NCI-H2081 treated with DMSO at 0.1 percent for 48 hours (cell line): ENCODE measurements at places on chromosomes 4 and X.

DNA sequence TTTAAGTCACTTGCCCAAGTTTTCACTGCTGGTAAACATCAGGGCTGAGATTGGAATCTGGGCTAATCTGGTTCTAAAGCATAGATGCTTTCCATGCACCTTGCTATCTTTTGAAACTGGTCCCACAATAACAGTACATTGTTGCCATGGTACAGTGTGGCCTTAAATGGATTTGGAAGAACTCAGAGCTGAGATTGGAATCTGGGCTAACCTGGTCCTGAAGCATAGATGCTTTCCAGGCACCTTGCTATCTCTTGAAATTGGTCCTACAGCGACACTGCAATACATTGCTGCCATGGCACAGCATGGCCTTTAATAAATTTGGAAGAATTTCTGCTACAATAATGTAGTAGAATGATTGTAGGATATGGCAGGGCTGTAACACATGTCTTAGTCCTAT lies 28.6 kb downstream of the DAPP1 start:
- DNase-seq: no peak

GRCh38 chr4:160523231-160523630 lies 1420.4 kb downstream of the RAPGEF2 start:
- DNase-seq: no peak

- DNase-seq: no peak
Observed at GRCh38 chr4:23401572-23401971, 488.3 kb downstream of the PPARGC1A start.

GRCh38 chr4:174380699-174381439 lies 97.2 kb downstream of the CEP44 start:
- no peak for DNase-seq

DNA sequence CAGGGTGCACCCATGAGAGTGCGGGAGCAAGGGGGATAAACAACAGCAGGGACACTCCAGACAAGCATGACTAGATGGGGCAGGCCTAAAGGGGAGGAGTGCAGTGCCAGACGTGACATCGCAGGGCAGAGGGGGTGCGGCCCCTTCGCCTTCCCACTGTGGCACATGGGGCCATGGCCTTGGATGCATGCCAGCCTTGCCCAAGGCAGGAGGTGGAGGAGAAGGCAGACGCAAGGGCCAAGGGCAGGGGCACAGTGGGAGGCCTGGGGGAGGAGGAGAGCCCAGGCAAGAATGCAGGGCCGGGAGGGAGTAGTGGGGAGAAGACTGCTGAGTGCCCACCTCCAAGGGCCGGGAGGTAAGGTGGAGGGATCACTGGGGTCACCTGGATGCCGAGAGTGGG lies 21.6 kb downstream of the PNMA6E start:
- no peak for DNase-seq

GRCh38 chr4:5609306-5610007 lies 98.9 kb downstream of the EVC2 start:
- DNase-seq: no peak

- DNase-seq: no peak
Observed at GRCh38 chrX:675955-676295, 45.3 kb downstream of the SHOX start.

DNA sequence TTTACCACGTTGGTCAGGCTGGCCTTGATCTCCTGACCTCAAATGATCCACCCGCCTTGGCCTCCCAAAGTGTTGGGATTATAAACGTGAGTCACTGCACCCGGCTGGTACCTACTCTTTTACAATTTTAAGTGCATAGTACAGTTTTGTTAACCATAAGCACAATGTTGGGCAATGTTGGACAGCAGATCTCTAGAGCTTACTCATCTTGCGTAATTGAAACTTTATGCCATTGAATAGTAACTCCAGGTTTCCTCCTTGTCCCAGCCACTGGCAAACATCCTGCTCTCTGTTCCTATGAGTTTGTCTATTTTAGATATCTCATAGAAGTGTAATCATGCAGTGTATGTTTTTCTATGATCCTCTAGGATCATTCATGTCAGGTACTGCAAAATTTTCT lies 9.3 kb upstream of the CPE start:
- DNase-seq: no peak

DNA sequence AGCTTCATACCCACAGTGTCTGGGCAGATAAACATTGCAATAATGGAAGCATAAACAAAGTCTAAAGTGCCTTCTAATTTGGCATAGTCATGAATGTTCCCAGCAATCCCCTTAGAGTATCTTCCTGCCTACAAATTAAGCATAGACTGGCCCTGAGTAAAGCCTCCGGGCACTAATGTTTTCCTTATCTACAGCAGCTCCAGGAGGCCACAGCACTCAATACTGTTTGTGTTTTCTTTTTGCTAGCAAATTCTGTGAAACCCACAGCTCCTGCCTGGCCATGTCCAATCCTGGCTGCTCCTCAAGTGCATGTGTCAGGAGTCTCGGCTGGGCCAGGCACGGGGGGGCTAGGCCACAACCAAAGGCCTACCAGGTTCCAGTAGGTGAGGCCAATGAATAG lies 102.7 kb upstream of the TBC1D9 start:
- DNase-seq: no peak

GRCh38 chrX:47264483-47265173 lies 31.8 kb downstream of the USP11 start:
- DNase-seq: no peak

- DNase-seq: no peak
Observed at GRCh38 chr4:93710101-93710846, 118.3 kb upstream of the ATOH1 start.

DNA sequence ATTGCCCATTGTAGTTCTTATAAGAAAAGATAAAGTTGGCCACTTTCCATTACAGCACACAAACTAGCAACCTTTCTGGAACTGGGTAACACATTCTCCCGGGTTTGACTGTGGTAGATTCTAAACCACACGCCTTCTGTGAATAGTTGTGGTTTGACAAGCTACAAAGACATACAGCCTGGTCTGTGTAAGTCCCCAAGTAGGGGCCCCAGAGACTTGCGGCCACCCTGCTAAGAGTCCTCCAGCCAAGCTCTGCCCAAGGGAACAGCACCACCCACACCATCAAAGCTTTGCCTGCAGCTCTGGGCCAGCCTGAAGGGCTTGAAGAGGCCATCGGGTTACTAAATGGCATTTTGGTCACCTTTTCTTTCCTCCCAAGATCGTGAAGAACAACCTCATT lies 203.4 kb downstream of the MAML3 start:
- no peak for DNase-seq

DNA sequence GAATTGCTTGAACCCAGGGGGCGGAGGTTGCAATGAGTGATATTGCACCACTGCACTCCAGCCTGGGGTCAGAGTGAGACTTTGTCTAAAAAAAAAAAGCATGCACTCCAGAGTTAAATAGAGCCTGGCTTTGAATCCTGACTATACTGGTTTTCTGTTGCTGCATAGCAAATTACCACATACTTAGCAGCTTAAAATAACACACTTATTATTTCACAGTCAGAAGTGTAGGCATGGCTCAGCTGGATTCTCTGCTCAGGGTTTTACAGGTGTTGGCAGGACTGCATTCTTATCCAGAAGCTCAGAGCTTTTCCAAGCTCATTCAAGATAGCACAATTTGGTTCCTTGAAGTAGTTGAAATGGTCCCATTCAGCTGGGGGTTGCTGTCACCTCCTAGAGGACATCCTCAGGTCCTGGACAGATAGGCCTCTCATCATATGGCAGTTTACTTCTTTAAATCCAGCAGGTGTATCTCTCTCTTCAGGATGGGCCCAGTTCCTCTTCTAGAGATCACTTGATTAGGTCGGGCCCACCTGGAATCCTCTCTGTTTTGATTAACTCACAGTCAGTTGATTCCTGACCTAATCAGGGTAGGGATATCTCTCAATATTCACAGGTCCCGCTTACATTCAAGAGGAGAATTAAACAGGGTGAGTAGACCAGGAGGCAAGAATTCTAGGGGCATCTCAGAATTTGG lies 26.8 kb downstream of the DOCK11 start:
- no peak for DNase-seq

- no peak for DNase-seq
Observed at GRCh38 chr4:70915874-70916559, 13.8 kb downstream of the MOB1B start.

- no peak for DNase-seq
Observed at GRCh38 chrX:72002875-72003274, 92.2 kb downstream of the NHSL2 start.

- no peak for DNase-seq
Observed at GRCh38 chrX:120450163-120450562, 18.9 kb downstream of the LAMP2 start.

- no peak for DNase-seq
Observed at GRCh38 chr4:8101213-8102075, 57.2 kb downstream of the ABLIM2 start.

DNA sequence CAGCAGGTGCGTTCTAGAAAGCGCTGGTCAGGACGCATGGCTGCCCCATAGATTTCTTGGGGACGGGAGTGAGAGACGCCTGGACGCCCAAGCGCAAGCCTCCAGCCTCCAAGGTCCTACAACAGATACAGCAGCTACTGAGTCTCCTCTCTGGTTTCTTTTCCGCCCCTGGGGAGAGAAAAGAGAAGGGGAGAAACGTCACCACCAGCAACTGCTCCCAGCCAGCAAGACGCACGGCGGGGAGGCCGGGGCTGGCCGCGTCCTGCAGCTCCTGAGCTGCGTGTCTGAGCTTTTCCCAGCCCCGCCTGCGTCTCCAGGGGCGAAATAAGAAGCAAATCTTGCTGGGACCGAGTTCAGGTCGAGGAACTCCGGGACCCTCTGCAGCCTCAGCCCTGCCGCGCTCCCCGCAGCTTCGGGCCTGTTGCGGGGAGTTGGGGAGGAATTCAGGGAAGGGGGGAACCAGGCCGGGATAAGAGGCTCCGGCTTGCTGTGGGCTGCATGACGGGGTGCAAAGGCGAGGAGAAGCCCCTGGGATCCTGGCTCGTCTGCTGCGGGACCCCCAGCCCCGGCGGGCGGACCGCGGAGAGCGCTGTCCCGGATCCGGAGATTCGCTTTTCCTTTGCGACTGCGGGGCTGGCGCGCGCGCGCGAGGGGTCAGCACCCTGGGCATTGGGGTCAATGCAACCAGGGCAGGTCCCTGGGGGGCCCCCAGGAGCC lies 6.8 kb upstream of the SHOX start:
- DNase-seq: no peak

DNA sequence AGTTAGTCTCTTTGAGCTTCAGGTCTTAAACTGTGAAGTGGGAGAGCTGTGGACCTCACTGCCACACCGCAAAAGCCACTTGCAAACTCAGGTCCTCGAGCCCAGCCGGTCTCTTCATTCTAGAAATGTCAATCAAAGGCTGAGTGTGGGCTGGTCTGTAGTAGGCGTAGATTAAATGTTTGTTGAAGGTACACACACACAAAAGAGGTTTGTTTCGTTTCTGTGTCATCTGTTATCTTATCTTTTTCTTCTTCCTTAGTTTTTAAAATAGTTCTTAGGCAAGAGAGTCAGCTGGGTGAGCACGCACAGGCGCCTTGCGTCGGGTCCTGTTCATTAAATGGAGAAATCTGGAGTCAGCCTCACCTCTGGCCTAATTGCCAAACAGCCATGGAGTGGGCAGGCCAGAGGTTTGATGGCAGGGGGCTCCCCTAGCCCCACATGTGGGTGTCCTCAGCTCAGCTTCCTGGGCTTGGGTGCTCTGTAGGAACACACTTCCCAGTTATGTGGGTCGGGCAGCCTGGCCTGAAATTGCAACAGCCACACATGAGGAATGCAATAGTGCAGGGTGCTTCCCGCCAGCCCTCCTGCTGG lies 836 bp upstream of the PSAPL1 start:
- no peak for DNase-seq

GRCh38 chrX:44062840-44063239 lies 89.7 kb upstream of the NDP start:
- no peak for DNase-seq

DNA sequence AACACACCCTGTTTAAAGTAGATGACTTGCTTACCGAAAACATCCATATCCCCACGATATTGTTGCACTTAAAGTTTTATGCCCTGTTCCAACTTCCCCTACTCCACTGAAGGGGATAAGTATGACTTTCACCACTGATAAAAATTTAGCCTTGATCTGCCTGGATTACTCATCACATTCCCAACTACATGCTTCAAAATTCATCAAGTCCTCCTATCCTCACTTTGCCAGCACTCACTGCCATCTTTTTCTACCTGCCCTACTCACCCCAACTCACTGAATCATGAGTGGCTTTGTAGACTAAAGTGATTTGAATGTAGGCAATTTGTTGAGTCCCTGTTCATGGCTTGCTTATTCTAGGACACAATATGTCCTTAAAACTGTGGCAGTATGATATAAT lies 12.2 kb upstream of the GPRIN3 start:
- no peak for DNase-seq

GRCh38 chr4:74499986-74500781 lies 55.2 kb downstream of the AREG start:
- DNase-seq: no peak

DNA sequence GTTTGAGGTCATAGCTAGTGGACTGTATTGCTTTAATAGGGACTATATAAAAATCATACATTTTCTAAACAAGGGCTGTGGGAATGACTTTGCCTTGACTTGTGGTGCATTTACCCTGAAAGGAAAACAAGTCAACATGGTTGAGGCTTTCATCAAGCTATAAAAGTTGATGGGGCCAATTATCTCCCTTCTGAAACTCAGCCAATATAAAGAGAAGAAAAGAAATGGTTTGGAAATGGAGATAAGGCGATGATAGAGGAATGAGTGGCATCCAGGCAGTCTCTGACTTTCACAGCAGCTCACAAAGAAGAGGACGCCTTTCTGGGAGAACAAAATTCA lies 118.7 kb downstream of the SMARCA1 start:
- DNase-seq: no peak
